NK-92 treated with Interleukin-12 subunit alpha and Interleukin-12 subunit beta, amount 100 ng/mL, for 24 hours (cell line): ENCODE measurements at places on chromosomes 5 and 9.

DNA sequence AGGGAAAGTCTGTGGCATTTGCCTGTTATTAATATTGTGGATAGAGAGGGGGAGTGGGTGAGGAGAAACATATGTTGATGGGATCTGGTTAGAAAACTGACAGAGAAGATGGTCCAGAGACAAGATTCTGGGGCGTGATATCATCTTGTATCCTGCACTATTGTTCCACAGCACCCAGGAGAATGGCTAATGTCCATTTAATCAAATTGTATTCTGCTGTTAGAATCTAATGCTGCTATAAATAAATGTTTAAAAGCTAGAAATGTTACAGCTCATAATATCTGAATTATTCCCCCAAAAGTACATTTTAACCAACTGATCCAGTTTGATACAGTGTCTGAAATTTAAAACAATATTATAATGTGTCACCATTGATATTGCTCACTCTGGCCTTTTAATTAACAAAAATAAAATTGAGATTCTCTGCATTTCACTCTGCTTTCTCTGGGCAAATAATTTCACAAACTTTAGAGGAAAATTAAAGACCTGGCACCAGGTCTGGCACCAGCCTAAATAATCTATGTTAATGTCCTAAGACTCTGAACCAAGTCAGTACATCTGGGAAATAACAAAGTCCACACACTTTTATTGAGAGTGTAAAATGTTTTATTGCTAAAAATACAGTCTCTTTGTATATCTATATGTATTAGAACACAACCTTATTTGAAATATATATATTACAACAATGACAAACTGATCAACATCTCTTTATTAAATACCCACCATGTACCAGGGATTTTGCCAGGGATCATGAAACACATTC is 18.8 kb downstream of the HTR4 start:
- DNase-seq, result no peak

GRCh38 chr5:81572201-81572600 is 178.3 kb upstream of the ACOT12 start:
- no peak for DNase-seq

GRCh38 chr5:180333661-180334060 is 19.5 kb downstream of the GFPT2 start:
- DNase-seq, result no peak

- no peak for DNase-seq
These were observed 49.1 kb downstream of the LRSAM1 start for GRCh38 chr9:127500399-127500798.

DNA sequence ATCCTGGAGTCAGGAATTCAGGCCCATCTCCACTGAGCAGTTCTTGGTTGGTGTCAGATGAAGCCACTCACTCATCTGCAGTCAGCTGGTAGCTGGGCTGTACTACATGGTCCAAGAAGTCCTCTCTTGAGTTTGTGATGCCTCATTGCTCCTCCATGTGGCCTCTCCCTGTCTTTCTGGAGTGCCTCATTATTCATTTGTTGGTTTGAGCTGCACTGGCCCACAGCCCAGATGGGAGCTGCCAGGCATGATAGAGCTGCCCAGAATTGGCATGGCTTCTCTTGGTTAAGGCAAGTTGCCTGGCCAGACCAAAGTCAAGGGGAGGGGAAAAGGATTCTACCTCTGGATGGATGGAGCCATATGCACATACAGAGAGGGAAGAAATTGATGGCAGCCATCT is 8.0 kb downstream of the PTCD2 start:
- no peak for DNase-seq

- no peak for DNase-seq
These were observed 140.1 kb downstream of the NR3C1 start for GRCh38 chr5:143263272-143263810.

GRCh38 chr5:50822761-50823160 is 156.3 kb downstream of the PARP8 start:
- DNase-seq, result no peak

DNA sequence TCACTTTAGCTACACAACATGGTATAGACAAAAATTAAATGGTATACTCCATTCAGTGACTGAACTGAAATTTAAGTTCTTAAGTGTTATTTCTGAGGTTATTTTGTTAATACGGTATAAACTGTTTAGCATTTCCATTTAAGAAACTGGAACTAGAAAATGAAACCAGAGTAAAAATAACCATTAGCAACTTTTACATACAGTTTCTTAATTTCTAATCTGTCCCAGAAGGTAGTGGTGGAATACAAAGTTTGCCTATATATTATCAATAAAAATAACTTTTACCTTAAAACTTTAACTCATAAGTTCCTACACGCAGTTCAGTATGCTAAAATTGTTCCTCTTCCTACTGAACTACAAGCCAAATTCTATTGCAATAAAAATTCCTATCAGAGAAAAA is 10.3 kb downstream of the GOLPH3 start:
- DNase-seq, result no peak

DNA sequence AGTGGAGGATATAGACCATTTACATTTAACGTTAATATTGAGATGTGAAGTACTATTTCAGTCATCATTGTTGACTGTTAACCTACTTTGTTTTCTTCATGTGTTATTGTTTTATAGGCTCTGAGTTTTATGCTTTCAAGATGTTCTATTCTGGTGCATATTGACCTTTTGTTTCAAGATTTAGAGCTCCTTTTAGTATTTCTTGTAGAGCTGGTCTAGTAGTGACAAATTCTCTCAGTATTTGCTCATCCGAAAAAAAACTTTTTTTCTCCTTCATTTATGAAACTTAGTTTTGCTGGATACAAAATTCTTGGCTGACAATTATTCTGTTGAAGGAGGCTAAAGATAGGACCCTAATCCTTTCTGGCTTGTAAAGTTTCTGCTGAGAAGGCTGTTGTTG is 91.3 kb downstream of the INVS start:
- DNase-seq, result no peak

- no peak for DNase-seq
These were observed 4.9 kb upstream of the AMACR start for GRCh38 chr5:34012791-34013190.

GRCh38 chr9:27487927-27488326 is 36.2 kb upstream of the IFNK start:
- DNase-seq, result no peak

GRCh38 chr5:11429254-11429653 is 475.0 kb downstream of the CTNND2 start:
- DNase-seq, result no peak

GRCh38 chr5:110354311-110354710 is 372.2 kb downstream of the TMEM232 start:
- DNase-seq, result no peak

DNA sequence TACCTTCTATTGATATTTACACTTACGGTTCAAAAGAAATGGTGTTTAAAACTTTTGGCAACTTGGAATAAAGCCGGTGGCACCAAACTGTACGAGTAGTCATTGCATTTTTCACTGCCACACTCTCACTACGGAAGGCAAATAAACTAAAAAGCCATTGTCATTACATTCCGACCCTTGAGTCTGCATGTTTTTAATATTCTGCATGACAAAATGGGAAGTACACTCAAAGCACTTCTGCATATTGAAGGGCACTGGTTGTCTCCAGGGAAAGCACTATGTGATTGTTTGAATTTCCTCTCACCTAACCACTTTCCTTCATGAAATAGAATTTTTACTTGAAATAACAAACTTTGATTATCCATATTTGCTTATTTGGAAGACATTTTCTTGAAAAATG is 426.3 kb downstream of the CETN3 start:
- DNase-seq, result no peak

DNA sequence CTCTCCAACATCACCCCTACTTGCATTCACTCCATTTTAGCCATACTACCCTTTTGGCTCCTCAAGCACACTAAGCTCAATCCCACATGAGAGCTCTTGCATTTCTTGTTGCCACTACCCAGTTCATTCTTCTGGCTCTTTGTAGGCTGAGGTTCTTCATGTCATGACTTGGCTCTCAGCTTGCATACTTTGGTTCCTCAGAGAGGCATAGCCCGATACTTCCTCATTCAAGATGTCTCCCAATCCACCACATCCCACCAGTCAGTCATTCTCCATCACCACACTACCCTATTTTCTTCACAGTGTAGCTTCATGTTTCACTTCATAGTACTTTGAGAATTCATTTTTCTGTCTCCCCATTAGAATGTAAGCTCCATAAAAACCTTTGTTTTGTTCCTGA is 116.7 kb downstream of the NR6A1 start:
- DNase-seq, result no peak

DNA sequence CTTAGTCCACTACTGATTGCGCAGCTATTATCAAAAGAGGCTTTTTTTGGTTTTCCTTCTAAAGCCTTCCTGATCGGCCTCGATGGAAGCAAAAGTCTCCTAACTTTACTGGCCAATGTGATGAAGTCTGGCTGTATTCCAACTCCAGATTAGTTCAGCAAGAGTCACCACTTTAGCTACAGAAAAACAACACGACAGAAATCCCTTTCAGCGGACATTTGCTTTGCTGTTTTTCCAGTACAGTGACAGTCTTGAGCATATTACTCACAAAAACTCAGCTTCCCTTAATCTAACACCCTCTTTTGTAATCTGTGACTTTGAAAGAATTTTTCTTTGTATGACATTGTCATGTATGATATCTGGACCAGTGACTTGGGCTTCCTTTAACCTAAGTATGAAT is 95.7 kb downstream of the HOMER1 start:
- DNase-seq, result no peak

GRCh38 chr9:134469041-134469875 is 143.0 kb downstream of the RXRA start:
- DNase-seq, result no peak

DNA sequence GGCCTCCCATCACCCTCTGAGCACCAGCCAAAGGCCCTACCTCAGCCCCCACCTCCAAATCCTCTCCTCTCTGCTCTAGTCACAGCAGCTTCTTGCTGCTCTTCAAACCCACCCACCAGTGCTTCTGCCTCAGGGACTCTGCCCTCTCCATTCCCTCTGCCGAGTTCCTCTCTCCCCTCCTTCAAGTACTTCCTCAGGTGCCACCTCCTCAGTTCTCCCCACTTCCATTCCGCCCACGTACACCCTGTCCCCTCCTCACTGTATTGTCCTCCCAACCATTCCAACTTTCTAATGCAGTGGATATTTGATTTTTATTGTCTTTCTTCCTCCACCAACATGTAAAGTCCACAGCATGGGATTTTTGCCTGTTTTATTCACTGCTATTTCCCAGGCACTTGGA is 43.2 kb downstream of the C5orf15 start:
- no peak for DNase-seq

- DNase-seq, result no peak
These were observed 4.8 kb downstream of the PSMD5 start for GRCh38 chr9:120837921-120838320.
